Globus pallidus (tissue), 1 donor: ENCODE measurements at places on chromosomes 2 and 18.

GRCh38 chr2:223147431-223147830 lies 95.4 kb downstream of the KCNE4 start:
- no peak for DNase-seq

- no peak for DNase-seq
These were observed 31.2 kb upstream of the HPCAL1 start for GRCh38 chr2:10271509-10271908.

GRCh38 chr2:220181165-220181564 lies 553.7 kb downstream of the SLC4A3 start:
- DNase-seq, result no peak

- DNase-seq, result no peak
These were observed 365.4 kb downstream of the SS18 start for GRCh38 chr18:25724997-25725396.

DNA sequence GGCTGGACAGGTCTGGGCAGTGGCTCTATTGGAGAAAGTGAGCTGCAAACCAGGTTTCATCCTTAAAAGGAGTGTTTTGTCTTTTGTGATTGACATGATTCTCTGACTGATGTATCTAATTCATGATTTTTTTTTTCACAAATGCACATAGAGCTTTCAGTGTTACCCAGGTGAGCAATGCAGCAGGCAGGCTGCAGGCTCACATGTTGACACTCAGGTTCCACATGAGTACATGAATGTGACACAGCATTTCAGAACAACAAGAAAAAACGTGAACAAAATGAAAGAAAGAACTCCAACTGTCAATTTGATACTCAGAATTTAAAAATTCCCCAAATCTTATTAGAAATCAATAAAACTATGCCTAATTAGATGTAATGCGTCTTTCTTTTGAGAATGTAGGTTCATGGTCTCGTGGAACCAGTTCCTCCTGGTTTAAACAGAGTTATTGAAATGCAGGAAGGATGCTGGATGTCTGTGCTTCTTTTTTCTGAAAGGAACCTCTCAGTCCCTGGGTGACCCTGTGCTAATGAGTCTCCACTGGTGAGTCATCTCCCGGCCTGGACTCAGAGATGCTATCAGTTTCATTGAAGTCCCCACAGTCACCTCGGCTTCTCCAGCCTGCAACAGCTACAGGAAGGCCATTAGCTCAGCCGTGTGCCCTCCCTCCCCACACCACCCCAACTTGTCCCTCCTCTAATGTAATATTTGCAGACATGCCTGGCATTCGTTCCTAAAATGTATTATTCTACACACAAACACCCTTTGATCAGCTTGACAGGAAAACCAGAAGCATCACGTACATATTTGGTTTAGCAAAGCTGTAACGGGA lies 430.4 kb downstream of the LPIN1 start:
- no peak for DNase-seq

DNA sequence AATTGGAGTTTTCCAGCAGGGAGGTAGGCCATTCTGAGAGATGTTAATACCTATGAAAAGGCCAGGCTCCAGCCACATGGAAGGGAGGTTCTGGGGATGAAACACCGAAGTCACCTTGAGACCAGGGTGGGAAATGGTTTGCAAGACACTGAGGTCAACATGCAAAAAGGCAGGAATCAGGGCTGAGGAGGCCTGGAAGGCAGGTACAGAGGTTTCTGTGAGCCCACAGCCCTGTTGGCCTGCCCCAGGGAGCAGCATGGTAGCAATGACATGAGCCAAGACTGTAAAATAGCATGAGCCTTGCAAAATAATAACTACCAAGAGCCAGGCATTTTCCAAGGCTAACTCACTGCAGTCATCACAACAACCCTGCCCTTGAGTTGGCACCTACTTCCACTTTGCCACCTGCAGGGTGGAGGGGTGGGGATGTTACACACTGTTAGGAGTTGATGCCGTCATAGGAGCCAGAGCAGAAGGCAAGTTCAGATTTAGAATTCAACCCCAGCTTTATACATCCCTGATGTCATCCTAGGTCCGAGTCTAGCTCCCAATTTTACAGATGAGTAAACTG lies 61.3 kb downstream of the ZBTB7C start:
- no peak for DNase-seq

- no peak for DNase-seq
These were observed 878.8 kb downstream of the RNF144A start for GRCh38 chr2:7795778-7796563.

DNA sequence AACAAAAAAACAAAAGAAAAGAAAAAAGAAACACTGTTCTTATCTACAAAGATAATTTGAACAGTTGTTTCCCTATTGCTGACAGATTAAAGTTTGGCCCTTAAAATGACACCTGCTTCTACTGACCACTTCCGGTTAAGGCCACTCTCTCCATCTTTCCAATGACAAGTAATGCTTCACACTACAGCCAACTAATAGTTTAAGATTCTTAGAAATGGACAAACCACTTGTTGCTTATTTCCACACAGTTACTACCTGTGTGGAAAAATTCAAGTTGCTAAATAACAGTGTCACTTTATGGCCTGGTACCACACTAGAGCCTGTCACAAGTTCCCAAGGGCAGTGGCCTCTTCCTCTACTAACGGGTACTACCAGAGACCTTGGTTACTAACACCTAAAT lies 2.4 kb downstream of the TMEM185B start:
- DNase-seq, result no peak

- no peak for DNase-seq
These were observed 6.8 kb downstream of the MAIP1 start for GRCh38 chr2:199962203-199962602.

DNA sequence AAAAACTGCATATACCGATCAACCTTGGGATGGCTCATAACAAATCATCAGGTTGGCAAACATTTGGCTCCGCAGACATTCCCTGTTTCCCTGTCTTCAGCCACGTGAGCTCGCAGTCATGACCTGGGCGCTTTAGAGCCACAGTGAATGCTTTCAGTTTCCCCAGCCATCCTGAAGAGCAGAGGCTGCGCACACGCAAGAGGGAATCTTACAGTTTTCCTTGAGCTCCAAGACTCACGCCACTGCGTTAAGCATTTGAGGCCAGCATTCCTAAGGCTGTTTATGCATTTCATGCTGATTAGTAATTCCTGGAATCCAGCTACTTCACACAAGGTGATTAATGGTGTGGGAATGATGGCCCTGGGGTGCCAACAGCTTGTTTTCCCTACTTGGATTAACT lies 95.1 kb downstream of the MTCL1 start:
- no peak for DNase-seq

GRCh38 chr2:176455816-176456291 lies 186.6 kb downstream of the MTX2 start:
- DNase-seq, result no peak

DNA sequence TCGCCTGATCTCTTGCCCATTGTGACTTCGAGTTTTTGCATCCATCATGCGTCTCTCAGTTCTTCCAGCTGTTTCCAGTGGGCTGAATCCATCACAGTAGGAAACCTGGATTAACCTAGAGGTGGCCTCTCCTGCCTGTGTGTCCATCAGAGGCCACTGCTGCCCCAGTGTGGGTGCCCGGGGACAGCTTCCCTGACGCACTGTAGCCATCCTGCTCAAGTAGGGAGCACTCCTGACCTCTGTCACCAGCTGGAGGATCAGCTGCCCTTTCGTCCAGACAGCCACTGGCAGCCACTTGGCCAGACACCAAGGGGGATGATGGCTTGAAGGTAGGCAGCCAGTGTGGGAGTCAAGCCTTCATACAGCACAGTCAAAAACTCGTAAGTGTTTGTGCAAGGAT lies 36.9 kb upstream of the LBH start:
- no peak for DNase-seq

DNA sequence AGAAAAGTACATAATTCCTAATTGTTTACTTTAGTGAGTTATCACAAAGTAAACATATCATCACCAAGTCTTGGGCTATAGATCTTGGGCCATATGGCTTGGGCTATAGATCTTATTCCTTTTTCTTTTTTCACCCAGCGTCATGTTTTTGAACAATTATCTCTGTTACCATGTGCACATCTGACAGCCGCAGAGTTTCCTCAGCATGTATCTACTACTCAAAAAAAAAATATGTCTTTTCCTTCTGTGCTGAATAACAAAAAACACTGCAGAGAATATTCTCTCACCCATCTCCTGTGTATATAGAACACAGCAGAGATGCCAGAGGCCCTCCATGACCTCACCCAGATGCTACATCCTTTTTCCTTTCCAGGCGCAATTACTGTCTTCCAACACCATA lies 76.2 kb upstream of the MYO3B start:
- DNase-seq, result no peak

- no peak for DNase-seq
These were observed 78.2 kb downstream of the AFF3 start for GRCh38 chr2:100064165-100064564.

GRCh38 chr2:128803222-128803621 lies 484.6 kb upstream of the HS6ST1 start:
- no peak for DNase-seq

DNA sequence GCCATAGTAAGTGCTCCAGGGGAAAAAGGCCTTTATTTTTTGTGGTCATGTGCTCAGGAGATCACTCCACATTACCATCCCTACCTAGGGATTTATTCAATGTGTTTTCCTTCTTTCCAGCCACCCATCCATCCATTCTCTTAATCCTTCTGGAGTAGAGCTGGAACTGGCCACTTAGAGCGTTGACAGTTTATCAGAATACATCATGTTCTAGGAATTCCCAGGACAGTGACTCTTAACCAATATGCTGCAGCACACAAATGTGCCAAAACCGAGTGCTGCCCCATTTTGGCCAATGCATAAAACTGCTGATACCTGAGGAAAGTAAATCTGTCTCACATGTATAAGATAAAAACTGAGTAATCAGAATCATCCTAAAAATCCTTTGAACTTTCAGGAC lies 63.7 kb downstream of the FARSB start:
- DNase-seq, result no peak

- DNase-seq, result no peak
These were observed 55.6 kb downstream of the ANKRD44 start for GRCh38 chr2:197254776-197255530.
